ENCODE measurements at places on chromosomes 6 and 20.

DNA sequence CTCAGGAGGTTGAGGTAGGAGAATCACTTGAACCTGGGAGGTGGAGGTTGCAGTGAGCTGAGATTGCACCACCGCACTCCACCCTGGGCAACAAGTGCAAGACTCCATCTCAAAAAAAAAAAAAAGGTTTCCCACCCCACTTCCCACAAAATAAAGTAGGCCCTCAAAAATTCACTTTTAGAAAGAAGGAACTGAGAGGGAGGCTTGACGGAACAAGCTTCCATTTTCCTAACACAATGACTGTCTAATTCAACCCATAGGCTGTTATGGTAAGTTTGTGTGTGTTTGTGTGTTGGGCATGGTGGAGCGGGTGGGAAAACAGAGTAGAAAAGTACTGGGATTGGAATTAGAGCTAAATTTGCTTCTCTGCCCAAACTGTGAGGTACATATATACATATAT lies 98.4 kb upstream of the MAN1A1 start:
- DNase-seq: no peak

- no peak for DNase-seq
These were observed 215.3 kb upstream of the SUPT3H start for GRCh38 chr6:45592991-45593390.

DNA sequence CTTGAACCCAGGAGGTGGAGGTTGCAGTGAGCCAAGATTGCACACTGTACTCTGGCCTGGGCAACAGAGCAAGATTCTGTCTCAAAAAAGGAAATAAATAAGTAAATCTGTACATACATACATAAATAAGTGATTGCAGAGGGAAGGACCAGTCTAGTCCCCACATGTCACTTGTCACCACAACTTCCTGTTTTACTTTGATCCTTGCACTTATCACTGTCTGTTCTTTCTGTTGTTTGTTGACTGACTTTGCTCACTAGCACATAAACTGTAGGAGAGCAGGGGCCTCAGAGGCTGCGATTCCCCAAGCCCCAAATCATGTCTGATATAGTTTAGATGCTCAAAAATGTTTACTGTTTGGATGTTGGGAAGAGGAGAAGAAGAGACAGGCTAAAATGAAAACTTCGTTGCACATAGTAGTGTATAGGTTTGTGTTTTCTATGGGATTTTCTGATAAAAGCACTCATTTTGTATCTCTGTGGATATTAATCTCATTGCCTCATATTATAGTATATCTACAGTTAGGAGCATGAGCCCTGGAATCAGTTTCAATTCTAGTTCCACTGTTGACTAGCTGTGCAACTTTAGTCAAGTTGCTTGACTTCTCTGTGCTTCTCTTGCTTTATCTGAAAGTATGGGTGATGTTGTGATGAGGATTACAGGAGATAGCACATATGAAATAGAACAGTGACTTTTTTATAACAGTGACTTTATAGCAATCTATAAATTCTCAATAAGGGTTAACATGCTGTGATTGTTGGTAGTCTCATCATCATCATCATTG lies 165.0 kb downstream of the TBC1D7 start:
- no peak for DNase-seq

- DNase-seq: no peak
These were observed 2.0 kb upstream of the RAET1G start for GRCh38 chr6:149924933-149925252.

- DNase-seq: no peak
These were observed 48.7 kb downstream of the SLC35F1 start for GRCh38 chr6:117955684-117956256.

DNA sequence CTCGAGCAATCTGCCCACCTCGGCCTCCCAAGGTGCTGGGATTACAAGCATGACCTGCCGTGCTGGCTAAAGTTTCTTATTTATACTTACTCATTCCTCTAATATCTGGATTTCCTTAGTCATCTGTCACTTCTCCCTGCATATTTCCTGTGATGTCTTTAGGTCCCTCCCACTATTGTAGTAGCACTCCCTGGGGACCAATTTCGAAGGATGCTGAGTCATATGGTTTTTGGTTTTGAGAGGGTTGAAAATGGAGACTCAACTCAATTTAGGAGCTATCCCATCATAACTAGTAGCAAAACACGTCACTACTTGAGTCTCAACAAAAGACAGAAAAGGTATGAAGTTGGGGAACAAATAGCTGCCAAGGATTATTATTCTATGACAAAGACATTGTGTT lies 20.2 kb downstream of the MCUR1 start:
- no peak for DNase-seq

DNA sequence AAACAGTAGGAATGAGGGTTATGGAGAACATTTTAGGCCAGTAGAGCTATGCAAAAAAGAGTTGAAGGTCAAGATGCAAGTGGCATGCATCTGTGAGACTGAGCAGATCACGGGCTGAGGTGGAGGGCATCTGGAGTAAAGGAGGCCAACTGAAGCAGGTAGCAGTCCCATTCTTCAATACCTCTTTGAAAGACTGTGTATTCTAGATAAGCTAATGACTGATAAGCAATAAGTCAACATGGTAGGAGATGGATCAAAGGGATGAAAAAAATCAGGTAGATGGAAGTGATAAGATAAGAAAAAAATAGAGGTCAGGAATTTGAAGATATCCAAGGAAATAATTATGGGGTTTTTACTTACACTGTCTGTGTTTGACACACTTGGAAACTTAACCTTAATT lies 55.6 kb downstream of the ARMC2 start:
- no peak for DNase-seq

DNA sequence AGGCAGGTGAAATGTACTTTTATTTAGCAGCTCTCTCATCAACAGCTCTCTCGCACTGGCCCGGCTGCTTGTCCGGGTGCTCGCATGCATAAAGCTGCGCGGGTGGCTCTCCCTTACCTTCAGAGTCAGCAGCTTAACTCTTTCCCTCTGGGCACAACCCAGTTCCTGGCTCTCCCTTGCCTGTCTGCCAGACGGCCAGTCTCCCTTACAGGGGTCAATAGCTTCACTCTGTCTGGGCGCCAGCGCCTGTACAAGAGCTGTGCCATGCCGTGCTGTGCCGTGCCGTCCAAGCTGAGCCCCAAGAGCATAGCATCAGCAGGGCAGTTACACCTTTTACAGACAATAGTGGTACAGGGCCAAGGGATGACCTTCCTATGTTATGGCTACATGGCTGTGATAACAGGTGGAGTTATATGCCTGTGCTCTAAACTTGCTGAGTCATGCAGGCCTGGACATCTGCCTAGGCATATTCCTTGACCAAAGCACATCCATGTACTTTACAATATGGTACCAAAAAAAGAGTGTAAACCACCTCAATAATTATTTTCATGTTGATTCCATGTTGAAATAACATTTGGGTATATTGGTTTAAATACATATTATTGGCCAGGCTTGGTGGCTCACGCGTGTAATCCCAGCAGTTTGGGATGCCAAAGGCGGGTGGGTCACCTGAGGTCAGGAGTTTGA lies 47.9 kb downstream of the BLTP3A start:
- no peak for DNase-seq

- no peak for DNase-seq
These were observed 184.3 kb upstream of the SOX4 start for GRCh38 chr6:21409231-21409630.

- no peak for DNase-seq
These were observed 21.7 kb downstream of the TBC1D20 start for GRCh38 chr20:440636-441035.

DNA sequence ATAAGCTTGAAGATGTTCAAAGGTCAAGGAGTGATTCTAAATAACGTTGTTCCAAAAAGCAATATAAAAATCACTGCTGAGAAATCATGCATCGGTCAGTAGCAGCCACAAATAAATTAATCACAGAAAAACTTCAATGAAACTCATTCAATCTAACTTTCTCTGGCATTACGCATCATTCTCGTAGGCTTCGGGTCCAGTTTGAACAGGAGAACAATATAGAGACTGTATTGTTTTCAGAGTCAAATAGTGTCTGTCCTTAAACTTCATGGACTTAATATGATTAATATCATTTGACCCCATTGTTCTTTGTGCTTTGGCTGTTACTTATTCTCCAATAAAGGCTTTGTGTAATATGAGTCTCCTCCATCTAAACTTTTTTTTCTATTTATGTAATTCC lies 200.4 kb downstream of the C6orf118 start:
- DNase-seq: no peak

DNA sequence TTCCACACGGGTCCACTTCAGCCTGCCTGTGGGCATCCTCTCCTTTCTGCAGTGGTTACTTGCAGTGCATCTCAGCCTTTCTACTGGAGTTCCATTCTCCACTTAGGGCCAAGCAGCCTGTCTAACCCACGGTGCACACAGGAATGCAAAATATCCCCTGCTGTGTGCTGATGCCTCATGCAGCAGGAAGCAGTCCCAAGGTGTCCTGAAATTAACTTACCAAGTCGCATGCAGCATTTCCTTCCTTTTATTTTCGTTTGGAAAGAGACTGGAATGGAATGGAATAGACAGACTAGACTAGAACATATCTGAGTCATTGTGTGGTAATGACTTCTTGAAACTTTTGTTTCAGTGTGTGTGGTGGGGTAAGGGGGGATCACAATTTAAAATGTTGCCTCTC lies 25.9 kb upstream of the FOXQ1 start:
- no peak for DNase-seq

DNA sequence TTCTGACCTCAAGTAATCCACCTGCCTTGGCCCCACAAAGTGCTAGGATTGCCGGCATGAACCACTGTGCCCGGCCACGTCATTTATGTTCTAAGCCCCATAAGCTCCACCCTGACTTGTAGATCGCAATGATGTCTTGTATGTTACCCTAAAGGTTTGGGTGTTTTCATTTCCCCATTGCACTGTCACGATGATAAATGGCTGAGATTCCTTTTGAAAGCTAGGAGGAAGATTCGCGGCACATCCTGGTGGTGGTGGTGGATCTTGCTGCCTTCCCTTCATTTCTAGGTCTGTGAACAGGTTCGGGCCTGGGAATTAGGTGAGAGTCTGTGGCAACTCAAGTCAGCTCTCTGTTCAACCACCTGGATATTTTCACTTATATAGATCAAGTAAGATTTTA lies 28.3 kb downstream of the MUC22 start:
- no peak for DNase-seq

- peak; percentile 54 for DNase-seq
These were observed 91.9 kb downstream of the MYLK4 start for GRCh38 chr6:2658788-2659187.

DNA sequence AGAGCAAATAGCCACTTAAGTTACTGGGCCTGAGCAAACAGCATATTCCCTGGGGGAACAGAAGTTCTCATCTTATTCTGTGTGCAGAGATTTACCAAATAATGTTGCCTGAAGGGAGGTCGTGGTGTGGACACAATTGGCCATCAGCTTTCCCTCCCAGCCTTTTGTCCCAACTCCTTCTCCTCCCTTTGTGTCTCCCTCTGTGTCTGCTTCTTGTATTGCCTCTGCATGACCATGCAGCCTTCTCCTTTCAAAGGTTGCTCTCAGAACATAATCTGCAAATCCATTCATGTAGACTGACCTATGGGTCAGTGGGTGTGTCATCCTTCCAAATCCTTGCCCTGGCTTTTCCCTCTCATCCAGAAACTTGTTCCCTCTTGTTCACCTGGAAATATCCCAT lies 150.3 kb upstream of the INSM1 start:
- no peak for DNase-seq

- no peak for DNase-seq
These were observed 55.7 kb upstream of the LRFN2 start for GRCh38 chr6:40642837-40643236.

DNA sequence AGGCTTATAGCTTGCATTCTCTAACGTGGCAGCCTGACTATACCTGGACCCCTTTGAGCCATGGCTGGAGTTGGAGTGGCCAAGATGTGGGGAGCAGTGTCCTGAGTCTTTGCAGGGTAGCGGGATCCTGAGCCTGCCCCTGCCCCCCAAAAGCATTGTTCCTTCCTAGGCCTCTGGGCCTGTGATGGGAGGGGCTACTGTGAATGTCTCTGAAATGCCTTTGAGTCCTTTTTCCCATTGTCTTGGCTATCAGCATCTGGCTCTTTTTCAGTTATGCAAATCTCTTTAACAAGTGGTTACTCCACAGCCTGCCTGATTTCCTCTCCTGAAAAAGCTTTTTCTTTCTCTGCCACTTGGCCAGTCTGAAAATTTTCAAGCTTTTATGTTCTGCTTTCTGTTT lies 17.0 kb upstream of the PRL start:
- no peak for DNase-seq

GRCh38 chr20:55701467-55701866 lies 303.9 kb downstream of the CBLN4 start:
- no peak for DNase-seq

DNA sequence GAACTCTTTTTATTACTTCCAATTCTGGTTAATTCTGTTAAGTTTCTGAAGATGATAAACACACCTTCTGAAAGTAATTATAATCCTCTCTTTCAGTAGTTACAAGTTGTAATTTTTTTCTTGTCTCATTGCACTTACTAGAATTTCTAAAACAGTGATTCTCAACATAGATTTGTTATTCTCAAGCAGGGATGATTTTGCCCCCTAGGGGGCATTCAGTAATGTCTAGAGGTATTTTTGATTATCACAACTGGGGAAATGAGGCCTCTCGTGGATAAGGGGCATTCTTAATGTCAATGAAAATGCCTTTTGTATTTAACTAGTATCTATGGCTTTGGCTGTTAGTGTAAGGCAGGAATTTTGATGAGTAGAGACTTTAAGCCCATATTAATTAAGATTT lies 39.4 kb upstream of the MAFB start:
- DNase-seq: no peak
